ENCODE measurements at places on chromosomes 1 and 21.
A peak's percentile ranks its signal among the peaks of the same experiment; 100 is the strongest.

DNA sequence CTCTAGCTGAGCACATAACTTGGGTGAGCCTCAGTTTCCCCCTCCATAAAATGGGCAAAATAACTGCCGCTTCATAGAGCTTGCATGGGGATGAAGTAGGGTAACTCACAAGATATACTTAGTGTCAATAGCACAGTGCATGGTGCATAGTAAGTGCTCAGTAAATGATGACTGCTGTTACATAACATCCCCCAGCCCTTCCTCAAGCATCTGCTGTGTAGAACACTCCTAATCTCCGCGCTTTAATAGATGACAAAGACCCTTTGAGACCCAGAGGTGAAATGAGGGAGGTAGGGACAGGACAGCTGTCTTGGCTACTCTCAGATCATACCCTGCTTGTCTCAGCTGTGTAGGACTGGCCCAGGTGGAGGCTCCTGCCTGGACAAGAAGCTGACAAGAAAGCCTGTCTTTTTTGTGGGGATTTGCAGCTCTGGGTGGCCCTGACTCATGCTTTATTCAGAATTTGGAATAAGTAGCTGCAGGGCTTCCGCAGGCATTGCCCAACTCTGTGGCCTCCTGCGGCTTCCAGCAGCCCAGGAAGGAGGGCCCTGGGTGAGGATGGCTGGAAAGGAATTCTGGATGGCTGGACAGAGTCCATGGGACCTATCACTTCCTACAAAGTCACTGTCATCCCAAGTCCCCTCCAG lies 20.7 kb upstream of the PADI4 start:
- no peak for DNase-seq

GRCh38 chr1:208880433-208881100 lies 636.4 kb upstream of the PLXNA2 start:
- no peak for DNase-seq

GRCh38 chr1:94119796-94120569 lies 965 bp downstream of the ABCA4 start:
- no peak for DNase-seq

DNA sequence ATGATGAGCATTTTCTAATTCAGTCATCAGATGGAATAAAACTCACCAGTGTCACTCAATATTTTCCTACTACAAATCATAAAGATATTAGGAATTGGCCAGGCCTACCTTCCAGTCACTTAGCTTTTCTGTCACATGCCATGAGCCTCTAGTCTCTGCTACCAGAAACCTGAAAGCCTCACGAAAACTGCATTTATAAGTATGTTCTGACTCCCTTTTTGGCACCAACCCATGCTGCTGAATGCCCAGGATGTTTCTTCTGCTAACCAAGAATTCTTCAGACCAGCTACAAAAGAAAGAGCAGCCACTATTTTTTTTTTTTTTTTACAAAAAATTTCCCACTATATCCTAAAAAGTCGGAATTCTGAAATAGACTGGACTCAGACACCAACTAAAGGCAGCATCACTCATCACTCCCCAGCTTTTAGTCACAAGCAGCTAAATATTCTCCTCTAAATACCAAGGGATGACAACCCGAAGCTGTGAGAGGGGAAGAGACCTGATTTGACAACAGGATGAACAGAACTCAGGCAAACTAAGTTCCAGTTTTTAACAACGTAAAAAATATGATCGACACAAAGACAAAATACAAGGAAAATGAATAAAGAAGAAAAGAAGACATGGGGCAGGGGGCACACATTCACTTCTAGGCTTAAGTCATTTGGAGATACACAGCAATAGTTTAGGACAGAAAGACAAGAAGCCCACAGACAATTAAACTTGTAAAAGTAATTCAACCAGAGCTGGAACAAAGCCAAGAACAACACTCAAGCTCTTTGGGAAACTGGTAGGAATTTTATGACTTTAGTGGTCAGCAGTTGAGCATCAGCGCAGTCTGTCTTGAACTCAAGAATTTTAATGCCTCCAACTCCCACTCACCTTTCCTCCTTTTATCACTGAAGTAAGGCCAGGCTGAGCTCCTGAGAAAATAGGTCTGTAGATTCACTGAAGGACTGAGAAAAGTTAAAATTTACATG lies 1.7 kb downstream of the DCAF8 start:
- peak; percentile 70 for DNase-seq

GRCh38 chr1:7474786-7475502 lies 296.2 kb upstream of the VAMP3 start:
- DNase-seq: peak; percentile 28

DNA sequence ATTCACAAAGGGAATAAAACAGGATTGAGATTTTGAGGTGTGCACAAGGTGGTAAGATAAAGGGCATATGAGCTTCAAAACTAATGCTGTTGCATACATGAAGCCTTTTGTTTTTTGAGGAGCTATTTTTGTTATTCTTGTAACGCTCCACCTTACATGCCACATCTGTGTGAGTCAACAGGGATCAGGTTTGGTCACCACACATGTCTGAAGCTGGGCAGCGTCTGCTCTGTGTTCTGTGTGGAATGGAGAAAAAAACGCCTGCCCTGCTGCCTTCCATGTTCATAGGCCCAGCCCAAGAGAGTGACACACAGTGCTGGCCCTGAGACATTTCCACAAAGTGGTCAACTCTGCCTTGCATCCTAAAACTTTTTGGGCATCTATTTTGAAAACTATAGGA lies 67.7 kb downstream of the MPZL1 start:
- no peak for DNase-seq

GRCh38 chr1:16921391-16922185 lies at the start of gene CROCC:
CROCC (plus strand) TSS chr1:16921931; CDS start chr1:16922019, 88 bp downstream.
- DNase-seq: no peak

- no peak for DNase-seq
Observed at GRCh38 chr1:116806671-116807070, 52.4 kb downstream of the CD2 start.
